CD14-positive monocyte (primary cell): ENCODE measurements at places on chromosomes 16 and 17. TPM values are rescaled to one million over a fixed set of nuclear protein-coding genes. Genes with fewer than 3 reads are reported as not detected.

Gene SLC5A10
- polyA plus RNA-seq, result 0.12 TPM

- DNase-seq, result no peak
Measured at GRCh38 chr16:85321509-85322271, 209.4 kb upstream of the CIBAR2 start.

GRCh38 chr17:79927688-79928501 is 88.7 kb upstream of the CBX4 start:
- no peak for DNase-seq

DNA sequence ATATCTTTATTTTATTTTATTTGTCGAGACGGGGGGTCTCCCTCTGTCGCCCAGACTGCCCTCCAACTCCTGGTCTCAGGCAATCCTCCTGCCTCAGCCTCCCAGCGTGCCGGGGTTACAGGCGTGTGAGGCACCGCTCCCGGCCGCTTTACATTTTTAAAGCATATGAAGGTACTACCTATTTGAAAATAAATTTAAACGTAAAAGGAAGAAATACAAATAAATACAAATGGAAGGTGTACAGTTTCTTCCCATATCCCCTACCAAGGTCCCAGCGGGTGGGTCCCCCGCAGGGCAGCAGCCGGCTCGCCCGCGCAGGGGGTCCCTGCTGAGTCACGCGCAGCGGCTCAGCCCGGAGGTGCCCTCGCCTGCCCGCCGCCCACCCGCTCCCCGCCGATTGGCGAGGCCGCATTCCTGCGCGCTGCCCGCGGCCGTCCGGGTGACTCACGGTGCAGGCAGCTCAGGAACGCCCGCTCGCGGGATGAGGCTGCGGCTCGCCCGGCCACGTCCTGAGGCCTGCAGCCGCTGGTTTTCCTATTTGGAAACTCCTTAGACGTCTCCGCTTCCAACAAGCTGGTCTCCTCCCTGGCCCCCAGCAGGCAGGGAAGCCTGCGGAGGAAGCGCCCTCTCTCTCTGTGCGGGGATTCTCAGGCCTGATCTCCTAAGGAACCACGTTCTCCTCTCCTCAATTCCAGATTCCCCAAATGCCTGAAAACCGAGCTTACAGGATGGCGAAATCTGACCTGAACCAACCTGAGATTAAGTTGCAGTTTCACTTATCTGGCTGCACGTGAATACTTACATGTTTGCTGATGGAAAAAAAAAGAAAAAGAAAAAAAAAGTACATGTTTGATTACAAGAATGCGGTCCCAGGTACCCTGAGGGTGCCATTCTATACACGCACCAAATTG is 54.8 kb upstream of the MAP3K14 start:
- peak; percentile 27 for DNase-seq

DNA sequence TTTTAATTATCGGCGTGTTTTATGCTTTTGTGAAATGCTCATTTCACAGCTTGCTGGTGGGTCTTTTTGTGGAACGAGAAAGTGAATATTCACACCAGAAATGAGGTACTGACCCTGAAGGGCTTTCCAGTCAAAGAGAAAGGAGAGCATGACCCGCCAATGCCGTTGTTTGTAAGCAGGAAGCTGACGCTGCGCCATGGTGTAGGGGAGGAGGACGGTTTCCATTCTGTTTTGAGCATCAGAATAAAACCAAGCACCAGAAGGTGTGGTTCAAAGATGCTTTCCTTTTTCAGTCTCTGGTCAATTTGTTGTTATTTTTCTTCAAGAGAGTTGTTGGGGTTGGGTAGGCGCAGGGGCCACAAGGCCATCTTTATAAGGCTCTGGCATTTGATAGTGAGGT is 669.3 kb downstream of the WWOX start:
- no peak for DNase-seq
